ENCODE measurements at places on chromosomes 5 and 9.

DNA sequence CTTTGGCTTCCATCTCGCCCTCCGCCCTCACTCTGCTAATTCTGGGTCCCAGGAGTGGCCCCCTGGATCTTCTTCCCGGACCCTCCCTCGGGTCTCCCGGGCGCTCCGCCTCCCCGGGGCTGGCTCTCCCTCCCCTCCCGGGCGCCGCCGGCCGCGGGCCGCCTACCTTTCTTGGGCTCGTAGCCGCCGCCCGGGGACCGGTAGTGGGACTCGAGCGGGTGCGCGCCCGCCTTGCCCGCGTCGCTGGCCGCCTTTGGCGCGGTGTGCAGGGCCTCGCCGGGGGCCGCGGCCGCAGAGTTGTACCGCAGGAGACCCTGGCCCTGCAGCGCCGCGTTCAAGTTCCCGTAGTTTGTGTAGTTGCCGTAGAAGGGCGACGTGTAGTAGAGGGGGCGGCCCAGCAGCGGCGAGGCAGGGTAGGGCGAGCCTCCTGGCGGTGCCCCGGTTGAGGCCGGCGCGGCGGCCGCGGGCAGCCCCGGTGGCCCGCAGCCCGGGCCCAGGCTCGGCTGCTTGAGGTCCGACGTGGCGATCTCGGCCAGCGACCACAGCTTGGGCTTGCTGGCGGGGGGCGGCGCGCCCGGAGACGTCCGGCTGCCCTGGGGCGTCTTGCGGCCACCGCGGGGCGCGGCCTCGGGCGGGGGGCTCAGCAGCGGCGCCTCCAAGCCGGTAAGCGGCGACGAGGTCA, 3.2 kb downstream of the IRX2 start:
- DNase-seq, result no peak

- no peak for DNase-seq
Measured at GRCh38 chr9:92669527-92669889, 423 bp downstream of the IPPK start.

GRCh38 chr5:115577741-115578140, 24.5 kb downstream of the TICAM2 start:
- DNase-seq, result no peak

DNA sequence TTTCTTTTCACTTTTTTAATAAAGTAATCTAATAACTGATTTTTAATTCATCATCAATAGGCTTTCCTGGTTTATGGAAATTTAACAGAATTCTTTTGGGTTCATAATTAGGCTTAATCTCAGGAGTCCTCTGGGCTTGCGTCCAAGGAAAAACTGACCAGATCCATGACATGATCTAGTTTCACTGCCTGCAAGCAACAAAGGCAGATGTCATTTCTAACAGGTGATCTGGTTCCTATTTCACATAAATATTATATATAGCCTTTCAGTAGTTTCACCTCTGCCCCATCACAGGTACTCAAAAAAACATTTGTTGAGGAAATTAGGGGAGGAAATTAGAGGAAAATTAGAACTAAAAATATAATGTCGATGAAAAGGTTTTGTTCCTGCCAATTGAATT, 126.4 kb downstream of the FBXL17 start:
- DNase-seq, result no peak

GRCh38 chr5:10704949-10705621, 55.9 kb downstream of the DAP start:
- no peak for DNase-seq

- DNase-seq, result no peak
Measured at GRCh38 chr5:15914638-15915037, 265.0 kb downstream of the MARCHF11 start.

DNA sequence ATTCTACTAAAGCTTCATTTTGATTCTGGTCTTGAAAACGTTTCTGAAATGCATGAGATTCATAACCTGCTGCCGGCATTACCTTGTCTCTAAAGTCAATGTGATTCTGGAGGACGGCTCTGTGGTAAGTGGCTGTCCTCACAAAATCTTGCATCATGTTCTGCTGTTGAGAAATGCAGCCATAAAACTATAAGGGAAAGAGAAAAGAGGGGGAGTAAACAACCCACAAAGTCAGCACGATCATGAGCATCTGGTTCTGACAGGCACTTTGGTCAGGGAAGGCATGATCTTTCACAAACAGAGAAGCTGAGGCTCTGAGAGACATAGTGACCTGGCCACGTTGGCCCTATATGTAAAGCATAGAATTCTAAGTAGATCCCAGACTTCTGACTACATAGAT, 168.9 kb upstream of the PUM3 start:
- DNase-seq, result no peak

DNA sequence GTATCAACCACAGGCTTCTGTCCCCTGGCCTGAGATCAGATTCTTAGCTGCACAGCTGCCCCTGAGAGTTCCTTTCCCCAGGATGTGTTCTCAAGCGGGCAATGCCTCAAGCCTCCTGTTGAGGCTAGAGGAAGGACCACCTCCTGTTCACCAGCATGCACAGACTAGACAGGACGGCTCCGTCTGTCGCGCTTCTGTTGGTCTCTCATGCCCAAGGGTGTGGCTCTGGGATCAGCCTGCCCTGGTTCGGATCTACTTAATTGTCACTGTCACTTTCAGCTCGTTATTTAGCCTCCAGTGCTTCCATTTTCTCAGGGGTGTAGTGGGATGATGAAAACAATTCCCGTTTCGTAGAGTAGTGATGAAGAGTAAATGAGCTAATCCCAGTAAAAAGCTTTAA, 103.1 kb downstream of the KCNIP1 start:
- no peak for DNase-seq

DNA sequence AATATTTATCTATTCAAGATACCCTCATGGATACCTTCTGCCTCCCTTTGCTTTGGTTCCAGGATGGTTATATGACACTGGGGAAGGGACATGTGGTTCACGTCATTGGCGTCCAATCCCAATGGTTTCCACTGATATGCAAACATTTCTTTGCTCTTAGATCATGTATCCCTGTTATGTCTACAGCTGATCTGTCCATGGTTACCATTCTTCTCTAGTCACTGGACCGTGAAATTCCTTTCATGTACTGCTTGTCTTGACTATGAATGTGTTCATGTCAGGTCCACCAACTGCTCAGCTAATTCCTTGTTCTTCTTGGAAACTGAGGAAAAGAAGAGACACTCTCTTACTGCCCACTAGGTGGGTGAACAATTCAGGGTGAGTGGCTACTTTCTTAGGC, 391.1 kb upstream of the ZNF608 start:
- DNase-seq, result no peak

- no peak for DNase-seq
Measured at GRCh38 chr5:114477816-114478334, 116.0 kb downstream of the KCNN2 start.

GRCh38 chr5:178312880-178313282, 80.3 kb upstream of the PHYKPL start:
- DNase-seq, result no peak

GRCh38 chr5:141596867-141597266, 21.9 kb downstream of the DIAPH1 start:
- DNase-seq, result no peak

- no peak for DNase-seq
Measured at GRCh38 chr5:171689853-171690417, 95.7 kb upstream of the SMIM23 start.

GRCh38 chr9:105993921-105994715, 299.8 kb downstream of the TMEM38B start:
- DNase-seq, result no peak

GRCh38 chr5:146041180-146041789, 64.1 kb downstream of the PLAC8L1 start:
- DNase-seq, result no peak

DNA sequence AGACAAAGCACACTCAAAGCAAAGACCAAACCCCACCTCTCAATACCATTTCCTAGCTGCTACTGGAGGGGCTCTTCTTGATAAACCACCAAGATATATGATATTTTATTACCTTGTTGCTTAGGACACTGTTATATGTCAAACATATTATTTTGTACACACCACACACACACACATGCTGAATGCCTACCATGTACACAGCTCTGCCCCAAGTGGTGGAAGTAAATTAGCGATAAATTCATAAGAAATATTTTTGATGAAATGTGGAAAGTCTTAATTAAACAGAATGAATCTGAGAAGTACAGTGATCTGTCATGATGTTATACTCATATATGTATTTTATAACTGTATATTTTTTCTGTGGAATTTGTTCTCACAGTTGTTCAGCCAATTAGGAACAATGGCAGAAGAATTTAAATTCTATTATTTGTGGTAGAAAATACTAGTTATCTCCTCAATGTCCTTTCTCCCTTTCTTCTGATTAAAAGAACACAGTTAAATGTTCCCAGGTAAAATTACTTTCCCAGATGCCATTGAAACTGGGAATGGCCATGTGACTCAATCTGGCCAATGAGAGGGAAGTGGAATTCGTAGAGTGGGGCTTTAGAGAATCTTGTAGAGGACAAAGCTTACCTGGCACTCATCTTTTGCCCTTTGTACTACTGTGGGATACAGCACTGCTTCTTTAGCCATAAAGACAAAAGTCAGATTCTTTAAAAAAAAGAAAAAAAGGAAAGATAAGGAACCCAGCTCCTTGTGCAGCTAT, 156.5 kb downstream of the SNCAIP start:
- DNase-seq, result no peak

- no peak for DNase-seq
Measured at GRCh38 chr5:132090107-132090506, 16.5 kb downstream of the CSF2 start.

DNA sequence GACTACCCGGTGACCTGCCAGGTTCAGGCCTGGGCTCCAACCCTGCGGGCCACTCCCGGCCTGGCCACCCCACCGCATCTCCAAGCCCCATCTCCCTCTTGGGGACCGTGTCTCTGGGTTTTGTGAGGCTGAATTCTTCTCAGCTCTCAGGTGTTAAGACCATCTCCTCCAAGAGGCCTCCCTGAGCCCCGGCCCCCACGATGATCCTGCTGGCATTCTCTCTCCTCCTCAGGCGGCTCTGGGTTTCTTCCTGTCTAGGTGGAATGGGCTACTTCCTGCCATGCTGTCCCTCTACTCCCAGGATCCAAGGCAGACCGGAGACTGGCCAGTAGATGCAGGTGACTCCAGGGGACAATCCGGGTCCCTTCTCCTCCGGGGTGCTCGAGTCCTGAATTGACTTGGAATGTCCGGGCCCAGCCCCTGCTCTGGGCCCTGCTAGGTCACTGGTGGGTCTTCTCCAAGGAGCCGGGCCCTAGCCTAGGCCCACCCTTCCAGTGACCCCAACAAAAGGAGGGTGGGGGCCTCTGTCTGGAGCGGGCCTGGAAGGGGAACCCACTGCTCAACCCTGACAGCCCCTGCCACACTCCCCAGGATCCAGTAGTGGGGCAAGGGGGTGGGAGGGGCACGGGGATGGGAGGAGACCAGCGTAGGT, 219.8 kb downstream of the C9orf50 start:
- no peak for DNase-seq

DNA sequence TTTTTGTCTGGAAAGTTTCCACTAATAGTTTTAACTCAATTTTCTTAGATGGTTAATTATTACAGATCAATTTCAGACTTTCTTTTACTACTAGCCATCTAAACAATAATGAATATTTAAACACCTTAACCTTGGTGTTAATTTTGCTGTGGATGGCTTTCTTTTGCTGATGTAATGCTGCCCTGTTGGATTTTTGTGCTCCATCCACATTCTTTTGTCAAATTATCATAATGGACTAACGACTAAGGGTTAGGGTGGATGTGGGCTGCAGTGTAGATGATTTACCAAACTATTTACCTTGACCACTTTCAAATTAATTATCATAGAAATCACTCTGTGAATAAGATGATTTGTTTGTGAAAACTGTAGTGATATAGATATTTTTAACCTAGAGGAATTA, 15.6 kb upstream of the TMEM38B start:
- DNase-seq, result no peak

- DNase-seq, result no peak
Measured at GRCh38 chr9:128214571-128215490, 11.7 kb downstream of the DNM1 start.

DNA sequence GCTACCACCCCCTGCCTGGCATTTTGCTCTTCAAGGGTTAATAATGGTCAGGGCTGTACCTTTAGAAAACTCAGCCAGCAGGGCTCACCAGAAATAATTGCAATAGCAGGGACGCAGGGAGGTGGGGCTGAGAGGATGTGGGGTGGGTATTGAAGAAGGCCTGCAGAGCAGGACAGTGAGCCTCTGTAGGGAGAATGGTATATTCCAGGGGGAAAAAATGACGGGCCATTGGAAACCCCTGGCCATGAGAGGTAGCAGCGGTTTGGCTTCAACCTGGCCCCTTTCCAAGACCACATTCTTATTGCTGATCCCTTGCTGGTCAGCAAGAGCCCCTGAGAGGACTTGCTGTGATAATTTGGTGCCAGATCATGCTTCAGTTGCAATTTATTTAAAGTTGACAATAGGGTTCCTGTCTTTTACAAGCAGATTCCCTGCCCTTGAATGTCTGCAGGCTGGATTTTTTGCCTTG, 36.7 kb upstream of the CTNNA1 start:
- DNase-seq, result no peak

DNA sequence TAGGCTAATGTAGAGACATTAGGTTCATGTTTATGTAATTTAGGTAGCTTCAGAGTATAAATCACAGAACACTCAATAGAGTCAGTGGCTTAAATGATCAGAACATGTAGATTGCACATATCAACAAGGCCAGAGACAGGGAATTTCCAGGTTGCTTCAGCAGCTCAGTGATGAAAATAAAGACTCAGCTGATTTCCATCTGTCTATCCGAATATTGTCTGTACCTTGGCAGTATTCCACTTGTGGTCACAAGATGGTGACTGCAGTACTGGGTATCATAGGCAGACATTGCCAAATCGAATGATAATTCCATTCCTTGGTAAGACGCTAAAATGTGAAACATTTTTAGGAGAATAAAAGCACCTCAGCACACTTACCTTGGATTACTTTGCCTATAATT, 702.2 kb downstream of the MAT2B start:
- DNase-seq, result no peak

DNA sequence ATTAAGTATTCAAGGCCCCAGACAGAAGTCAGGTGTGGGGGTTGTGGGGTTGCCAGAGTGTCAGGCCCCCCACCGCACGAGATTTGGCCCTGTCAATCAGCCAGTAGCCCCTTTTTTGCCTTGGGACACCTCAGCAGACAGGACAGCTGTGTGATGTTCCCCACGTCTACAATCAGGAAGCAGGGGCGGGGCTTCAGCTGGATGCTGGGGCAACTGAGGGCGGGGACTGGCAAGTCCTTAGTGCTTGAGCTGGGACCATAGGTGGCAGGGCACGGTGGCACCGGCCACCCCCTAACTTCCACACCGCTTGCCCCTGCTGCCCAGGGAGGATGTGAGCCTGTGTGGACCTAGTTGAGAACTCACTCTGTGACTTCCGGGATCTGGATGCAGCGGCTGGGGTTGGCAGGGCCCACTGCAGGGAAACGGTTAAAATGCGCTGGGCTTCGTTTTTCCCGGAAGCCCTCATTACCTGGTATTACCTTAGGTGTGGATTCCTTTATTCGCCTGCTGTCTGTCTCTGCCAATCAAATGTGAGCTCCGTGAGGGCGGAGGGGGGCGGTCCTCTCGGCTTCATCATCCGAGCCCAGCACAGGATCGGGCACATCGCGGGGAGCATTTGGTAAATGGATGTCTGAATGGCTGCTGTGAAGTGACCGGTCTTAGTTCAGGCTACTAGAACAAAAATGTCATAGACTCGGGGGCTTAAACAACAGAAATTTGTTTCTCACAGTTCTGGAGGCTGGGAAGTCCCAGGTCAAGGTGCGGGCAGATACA, 7.5 kb upstream of the GTF3C5 start:
- peak; percentile 14 for DNase-seq

Measured in T-cell (primary cell).